ENCODE measurements at places on chromosomes 5 and 9.

- DNase-seq: no peak
These were observed 679.3 kb upstream of the GRAMD2B start for GRCh38 chr5:125743939-125744338.

DNA sequence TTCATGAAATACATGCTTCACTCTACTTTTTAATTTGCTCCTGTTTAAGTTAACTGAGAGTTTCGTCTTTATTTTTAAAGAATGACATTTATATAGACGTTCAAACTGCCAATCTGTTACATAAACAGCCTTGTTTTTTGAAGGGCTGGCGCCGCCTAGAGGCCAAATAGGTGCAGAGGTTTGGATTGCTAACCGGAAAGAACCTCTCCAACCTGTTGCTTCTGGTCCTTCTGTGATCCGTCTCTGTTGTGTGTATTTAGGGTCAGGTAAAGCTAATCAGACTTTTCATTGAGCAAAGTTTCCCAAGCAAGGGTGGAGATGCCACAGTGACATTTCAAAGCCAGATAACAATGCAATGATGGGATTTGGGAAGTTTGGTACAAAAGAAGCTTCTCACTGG lies 39.5 kb upstream of the GLIS3 start:
- peak; percentile 93 for DNase-seq

- DNase-seq: no peak
These were observed 88.0 kb downstream of the NRG2 start for GRCh38 chr5:139955053-139955605.

GRCh38 chr9:18756712-18757125 lies 276.3 kb downstream of the SAXO1 start:
- no peak for DNase-seq

DNA sequence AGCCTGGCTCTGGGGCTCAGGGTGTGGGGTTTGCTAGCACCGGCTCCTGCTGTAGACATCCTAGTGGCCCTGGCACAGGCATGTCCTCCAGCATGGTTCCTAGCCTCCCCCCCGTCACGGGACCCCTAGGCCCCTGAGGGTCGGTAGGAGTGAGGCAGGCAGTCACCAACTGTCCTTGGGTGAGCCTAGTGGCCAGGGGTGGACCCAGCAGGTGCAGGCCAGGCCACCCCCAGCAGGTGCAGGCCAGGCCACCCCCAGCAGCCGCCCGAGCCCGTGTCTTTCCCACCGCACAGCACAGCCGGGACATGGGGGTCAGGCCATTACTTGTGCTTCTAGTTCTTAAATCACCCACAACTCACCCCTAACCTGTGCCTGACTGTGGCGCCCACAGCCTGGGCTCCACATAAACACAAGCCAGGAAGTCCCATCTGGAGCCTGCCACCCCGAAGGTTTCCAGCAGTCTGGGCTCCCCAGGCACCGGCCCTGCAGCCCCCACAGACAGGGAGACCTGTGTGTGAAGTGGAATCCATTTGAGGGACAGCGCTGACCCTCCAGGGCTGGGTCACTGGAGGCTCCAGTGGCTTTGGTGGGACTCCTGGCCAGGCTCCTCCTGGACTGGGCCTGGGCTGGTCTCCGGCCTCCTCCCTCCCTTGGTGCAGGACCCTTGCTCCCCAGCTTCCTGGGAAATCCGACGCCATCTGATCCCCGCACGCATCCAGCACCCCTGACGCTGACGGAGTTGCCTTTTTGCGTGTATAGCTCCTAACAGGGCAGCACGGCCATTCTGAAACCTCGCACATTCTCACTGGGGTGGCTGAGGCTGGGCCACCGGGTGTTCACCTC lies 114.1 kb upstream of the LPCAT1 start:
- no peak for DNase-seq

- DNase-seq: peak; percentile 28
These were observed 728 bp upstream of the SLC1A1 start for GRCh38 chr9:4489562-4489918.

- no peak for DNase-seq
These were observed 15.1 kb downstream of the ROPN1L start for GRCh38 chr5:10456583-10457420.

GRCh38 chr9:112621018-112621655 lies 96.8 kb downstream of the INIP start:
- no peak for DNase-seq

- DNase-seq: no peak
These were observed 1.8 kb downstream of the HSPB3 start for GRCh38 chr5:54457094-54457862.

DNA sequence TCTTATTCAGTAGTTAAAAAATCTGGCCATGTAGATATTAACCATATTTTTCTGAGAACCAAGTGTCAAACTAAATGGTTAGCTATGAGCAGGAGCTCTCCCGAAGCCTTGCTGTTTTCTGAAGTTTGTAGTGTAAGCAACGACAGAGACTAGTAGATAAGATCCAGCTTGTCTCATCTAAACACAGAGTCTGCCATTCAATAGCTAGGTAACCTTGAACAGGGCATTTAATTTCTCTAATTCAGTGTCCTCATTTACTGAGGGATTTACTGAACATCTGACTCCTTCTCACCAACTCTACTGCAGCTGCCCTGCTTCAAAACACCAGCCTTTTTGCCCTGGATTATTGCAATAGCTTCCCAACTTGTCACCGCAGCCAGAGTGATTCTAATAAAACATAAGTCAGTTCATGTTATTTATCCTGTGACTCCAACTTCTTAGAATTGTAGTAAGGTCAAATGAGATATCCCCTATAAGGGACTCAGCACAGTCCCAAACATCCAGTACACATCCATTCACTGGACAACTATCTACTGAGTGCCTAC lies 337.0 kb downstream of the PLK2 start:
- no peak for DNase-seq

DNA sequence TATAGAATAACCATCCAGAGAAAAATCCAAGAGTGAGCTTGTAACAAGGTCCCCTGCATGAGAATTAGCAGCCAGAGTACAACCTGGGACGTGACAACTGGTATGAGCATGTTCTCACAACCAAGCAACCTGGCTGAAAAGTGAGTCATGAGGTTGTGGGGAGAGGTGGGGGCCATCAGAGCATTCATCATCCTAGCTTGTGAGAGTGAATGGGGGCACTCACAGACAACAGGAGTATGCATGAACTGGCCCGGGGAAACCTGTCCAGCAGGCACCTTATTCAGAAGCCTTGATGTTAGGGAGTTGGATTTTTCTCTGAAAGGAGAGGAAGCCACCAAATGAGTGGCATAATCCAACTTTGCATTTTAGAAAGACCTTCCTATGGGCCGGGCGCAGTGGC lies 113.0 kb downstream of the FRMD3 start:
- DNase-seq: no peak

DNA sequence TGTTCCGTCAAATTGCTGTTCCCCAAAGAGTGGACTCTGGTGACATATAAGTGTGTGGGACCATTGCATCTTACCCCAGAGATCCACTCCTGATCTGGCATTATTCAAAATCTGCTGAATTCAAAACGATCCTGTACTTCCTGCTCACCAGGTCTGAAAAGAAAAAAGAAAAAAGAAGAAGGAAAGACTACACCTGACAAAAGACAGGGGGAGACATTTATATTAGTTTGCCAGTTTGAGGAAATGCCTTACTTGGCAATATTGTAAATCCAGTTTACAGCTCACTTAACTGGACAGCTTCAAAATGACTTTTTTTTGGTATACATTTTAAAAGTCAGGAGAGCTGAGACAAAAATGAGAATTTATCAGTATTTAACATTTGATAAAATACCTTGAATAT lies 15.0 kb upstream of the GRHPR start:
- no peak for DNase-seq

DNA sequence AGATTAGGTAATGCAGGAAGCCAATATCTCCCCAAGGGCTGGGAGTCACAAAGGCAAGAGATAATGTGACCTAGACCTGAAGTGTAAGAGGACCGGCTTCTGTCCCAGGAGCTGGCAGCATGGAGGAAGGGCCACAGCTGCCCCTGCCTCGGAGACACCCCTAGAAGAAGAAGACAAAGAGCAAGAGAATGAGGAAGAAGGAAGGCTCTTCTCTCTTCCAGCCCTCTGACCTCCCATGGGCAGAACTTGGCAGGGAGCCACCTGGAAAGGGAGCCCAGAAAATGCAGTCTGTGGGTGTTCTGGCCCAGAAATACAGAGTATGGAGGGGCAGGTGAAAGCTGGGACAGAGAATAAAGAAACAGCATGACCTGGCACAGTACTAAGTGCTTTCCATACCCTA lies 151.0 kb downstream of the C5orf15 start:
- DNase-seq: no peak

DNA sequence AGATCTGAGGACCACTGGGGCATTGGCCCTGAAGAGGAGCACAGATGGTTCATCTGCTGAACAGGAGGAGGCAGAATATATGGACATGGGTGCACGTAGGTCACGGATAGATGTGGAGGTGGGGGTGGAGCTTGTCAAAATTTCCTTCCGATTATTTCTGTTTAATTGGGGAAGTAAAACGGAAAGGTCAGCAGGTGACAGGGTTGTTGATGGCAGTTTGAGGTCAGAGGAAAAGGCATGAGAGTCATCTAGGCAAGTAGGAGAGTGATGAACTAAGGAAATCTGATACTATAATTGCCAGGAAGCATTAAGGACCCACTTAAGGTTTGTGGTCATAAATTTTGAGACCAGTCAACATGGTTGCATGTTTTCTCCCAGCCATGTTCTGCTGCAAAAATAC lies 8.4 kb upstream of the FAM81B start:
- DNase-seq: no peak

GRCh38 chr5:114402206-114402605 lies 40.3 kb downstream of the KCNN2 start:
- no peak for DNase-seq

DNA sequence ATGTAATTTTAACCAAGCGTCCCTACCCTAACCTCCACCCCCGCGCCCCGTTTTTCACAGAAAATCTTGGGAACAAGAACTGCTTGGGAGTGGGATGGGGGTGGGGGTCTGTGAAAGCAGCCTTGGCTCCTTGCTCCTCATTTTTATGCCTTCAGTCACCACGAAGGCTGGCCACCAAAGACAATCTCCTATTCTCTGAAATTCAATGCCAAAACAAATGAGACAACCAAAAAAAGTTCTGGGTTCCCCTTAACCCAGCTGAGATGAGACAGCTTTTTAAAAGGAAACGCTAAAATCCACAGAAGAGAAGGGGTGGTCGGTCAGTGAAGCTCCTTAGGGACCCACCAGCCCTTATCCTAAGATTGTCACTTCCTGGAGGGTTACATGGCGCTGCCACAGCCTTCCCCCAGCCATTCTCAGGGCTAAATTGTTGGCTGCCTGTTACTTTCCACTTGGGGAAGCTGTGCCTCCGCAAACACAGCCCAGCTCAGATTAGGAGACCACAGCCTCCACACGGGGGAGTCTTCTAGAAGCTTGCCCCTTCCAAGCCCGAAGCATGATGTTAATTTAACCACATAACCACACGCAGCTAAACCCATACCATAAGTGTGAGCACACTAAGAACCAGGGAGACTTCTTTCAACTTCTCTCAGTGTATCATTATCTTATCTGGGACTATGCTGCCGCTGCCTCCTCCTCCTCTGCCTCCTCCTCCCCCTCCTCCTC lies 136.3 kb downstream of the FOXD1 start:
- DNase-seq: no peak

- DNase-seq: no peak
These were observed 99.4 kb downstream of the TMEM215 start for GRCh38 chr9:32882705-32883104.

DNA sequence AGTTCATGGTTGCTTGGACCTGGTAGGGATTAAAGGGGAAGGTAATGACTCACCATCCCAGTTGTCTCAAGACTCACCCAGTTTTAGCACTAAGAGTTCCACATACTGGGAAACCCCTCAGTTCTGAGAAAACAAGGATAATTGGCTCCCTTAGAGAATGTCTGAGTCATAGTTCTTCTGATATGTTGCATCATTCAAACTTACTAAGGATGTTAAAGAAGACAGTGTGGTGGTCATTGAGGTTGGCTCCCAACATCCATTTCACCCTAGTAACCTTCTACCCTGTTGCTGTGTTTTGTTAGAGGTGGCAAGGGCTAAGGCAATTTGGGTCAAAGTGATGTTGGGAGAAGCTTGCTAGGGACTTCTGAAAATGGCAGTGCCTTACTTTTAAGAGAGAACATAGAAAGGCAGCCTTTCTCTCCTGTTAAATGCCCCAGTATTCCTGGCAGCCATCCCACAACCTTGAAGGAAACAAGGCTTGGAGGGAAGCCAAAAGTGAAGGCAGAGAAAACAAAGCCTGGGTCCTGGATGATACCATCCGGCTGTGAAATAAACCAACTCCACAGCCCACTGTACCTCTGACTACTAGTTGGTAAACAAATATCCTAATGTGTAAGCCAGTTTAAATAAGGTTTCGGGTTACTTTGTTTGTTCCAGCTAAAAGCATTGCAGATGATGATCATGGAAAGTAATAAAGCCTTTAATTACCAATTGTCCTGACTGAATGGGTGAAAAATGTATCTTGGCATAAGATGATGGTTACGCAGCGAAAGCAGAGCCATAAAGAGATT lies 80.4 kb upstream of the ADAMTSL1 start:
- DNase-seq: peak; percentile 56

- no peak for DNase-seq
These were observed 181.8 kb upstream of the PITX1 start for GRCh38 chr5:135215617-135216470.

DNA sequence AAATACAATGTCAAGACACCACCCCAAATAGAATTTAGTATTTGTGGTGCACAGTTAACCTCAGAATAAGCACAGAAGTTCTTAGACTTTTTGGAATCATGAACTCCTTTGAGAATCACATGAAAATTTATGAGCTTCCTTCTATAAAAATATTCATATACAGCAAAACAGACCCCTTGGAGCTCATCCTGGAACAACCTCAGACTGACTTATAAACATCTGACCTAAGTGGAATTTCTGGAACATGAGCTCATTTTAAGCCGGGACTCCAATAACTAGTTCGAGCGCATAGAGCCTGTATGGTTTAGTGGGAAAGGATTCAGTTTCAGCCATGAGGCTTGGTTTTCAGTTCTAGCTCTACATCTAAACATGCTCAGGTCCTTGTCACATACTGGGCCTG lies 192.3 kb downstream of the DEPDC1B start:
- DNase-seq: no peak

DNA sequence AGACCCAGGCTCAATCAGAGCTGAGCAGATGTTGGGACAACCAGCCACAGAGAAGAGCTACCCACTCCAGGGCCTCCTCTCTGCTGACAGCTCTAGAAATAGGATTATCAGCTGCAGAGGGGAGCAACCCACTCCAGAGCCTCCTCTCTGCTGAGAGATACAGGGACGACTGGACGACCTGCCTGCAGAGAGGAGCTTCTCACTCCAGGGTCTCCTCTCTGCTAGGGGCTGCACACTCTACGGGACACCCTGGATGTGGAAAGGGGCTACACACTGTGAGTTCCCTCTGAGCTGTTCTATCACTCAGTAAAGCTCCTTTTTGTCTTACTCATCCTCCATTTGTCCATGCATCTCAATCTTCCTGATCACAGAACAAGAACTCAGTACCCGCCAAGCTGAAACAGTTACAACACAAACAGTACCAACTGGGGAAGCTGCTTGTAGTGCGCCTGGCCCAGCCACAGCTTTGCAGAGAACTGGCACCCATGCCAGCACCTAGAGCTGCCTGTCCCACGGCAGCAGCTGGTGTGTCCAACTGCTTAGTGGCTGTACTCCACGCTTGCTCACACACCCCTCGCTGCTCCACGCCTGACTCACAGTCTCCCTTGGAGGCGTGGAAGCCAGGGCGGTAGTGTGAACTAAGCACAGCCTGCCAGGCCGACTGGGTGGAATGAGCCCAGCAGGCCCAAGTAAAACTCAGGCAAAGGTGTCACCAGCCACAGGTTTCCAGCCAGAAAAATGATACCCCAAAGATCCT lies 56.8 kb downstream of the PRELID2 start:
- DNase-seq: no peak

Measured in left colon (tissue), 2 donors.